Pericardium fibroblast (primary cell): ENCODE measurements at places on chromosomes 11 and 22. TPM values are rescaled to one million over a fixed set of nuclear protein-coding genes. Genes with fewer than 3 reads are reported as not detected.

The MUC2 gene
- total RNA-seq, result not detected in 2 replicates

The GAB2 gene
- total RNA-seq, result 16.0 and 21.1 TPM in 2 replicates

The KCTD14 gene
- 0.26 and 2.6 TPM in 2 replicates for total RNA-seq

The FXYD6 gene
- 0.68 and 1.3 TPM in 2 replicates for total RNA-seq

The FOLR2 gene
- not detected in 2 replicates for total RNA-seq

The ROBO3 gene
- total RNA-seq, result 16.0 and 36.2 TPM in 2 replicates

The CYB5R2 gene
- 11.3 and 14.0 TPM in 2 replicates for total RNA-seq

The HYLS1 gene
- 2.1 and 5.3 TPM in 2 replicates for total RNA-seq

The VPREB1 gene
- not detected in 2 replicates for total RNA-seq

The ISX gene
- not detected in 2 replicates for total RNA-seq

The STARD10 gene
- 7.7 and 19.7 TPM in 2 replicates for total RNA-seq

The PDGFD gene
- total RNA-seq, result 42.9 and 92.0 TPM in 2 replicates

The PRR33 gene
- not detected in 2 replicates for total RNA-seq

The GPR83 gene
- total RNA-seq, result not detected in 2 replicates

The TIGD3 gene
- total RNA-seq, result 0.12 TPM in 1 of 2 replicates, not detected in the other

The C11orf86 gene
- not detected in 2 replicates for total RNA-seq

The CRY2 gene
- total RNA-seq, result 7.1 and 14.1 TPM in 2 replicates

The INPP5J gene
- 0.12 and 0.17 TPM in 2 replicates for total RNA-seq

The OR6M1 gene
- total RNA-seq, result 1.6 TPM in 1 of 2 replicates, not detected in the other

The BTG4 gene
- total RNA-seq, result not detected in 2 replicates

The C11orf42 gene
- not detected in 2 replicates for total RNA-seq

The BCO2 gene
- total RNA-seq, result 1.2 and 2.9 TPM in 2 replicates

The VWCE gene
- total RNA-seq, result 2.2 and 4.4 TPM in 2 replicates

The KCNQ1 gene
- not detected in 2 replicates for total RNA-seq

The RASD2 gene
- under 0.01 TPM in 1 of 2 replicates, not detected in the other for total RNA-seq

The RAB38 gene
- 0.12 and 3.8 TPM in 2 replicates for total RNA-seq

The H19 gene
- total RNA-seq, result 18,433 and 25,558 TPM in 2 replicates

The OR52A1 gene
- total RNA-seq, result not detected in 2 replicates
